Stimulated activated CD8-positive, alpha-beta memory T cell treated with anti-CD3 and anti-CD28 coated beads, Interleukin-7, amount 100 ng/mL, for 1 hour (primary cell): ENCODE measurements at places on chromosomes 4 and X.

- DNase-seq: no peak
Measured at GRCh38 chrX:107978707-107979307, 3.4 kb downstream of the TEX13B start.

- no peak for DNase-seq
Measured at GRCh38 chr4:168522356-168522755, 25.5 kb downstream of the PALLD start.

DNA sequence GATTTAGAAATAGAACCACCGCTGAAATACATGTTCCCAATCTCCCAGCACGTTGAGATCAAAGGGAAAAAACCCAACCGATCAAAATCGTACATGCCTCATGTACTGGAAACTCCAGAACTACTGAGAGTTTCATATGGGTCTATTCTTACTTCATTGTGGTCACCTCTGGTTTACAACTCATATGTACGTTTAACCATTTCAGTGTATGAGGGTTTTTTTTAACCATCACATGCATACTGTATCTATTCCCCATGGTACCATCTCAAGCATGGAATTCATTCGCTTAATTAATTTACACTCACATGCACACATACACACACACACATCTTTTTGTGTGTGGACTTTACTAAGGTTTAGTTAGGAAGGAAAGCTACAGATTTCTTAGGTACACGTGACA lies 46.0 kb upstream of the CLNK start:
- DNase-seq: no peak

DNA sequence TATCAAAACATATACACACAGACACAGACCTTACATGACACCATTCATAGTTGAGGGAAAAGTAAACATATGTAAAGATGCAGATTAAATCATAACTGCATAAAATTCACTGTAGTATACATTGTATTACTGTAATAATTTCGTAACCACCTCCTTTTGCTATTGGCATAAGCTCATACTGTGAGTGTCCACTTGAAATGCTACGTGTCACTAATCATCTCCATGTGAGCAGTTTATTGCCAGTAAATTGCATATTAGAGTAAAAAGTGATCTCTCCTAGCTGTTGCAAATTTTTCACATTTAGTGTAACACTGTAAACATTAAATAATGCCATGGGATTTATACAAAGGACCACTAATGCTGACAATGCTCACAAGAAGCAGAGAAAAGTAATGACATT lies 256.7 kb upstream of the GNPDA2 start:
- DNase-seq: no peak

GRCh38 chrX:48573690-48574269 lies 504 bp upstream of the RBM3 start:
- no peak for DNase-seq

GRCh38 chrX:22015139-22015750 lies 16.9 kb upstream of the PHEX start:
- no peak for DNase-seq

DNA sequence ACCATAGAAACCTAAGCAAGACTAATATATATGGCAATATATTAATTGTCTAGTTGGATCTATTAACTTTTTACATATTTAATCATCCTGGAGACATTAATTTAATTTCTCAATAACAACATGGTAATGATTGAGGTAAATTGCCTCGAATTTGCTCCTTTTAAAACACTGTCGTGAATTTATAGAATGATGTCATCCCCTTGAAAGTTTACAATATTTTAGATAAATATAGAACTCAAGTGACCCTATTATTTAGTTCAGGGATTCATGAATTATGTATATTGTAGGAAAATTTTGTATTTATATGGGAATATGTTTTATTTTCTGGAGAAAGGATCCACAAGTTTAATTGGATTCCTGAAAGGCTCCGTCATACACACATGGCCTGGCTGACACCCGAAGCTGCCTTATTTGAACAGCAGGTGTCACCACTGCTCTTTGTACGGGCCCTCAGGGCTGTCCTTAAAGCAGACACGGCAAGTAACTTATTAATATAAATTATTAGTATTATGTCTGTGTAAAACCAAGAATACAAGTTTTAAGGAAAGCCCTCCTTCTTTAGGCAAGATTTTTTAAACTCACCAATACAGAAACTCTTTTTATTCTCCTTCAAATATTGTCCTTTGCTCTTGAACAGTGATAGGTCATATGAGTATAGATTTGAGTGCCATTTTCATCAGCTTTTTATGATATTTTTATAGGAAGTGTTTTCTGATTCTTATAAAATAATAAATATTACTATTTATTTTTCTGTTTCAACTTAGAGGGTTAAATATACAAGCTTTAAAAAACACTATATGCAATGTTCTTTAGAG lies 1.9 kb upstream of the PLRG1 start:
- peak; percentile 32 for DNase-seq

GRCh38 chr4:15963001-15963451 lies at the start of gene FGFBP2:
Gene FGFBP2 (minus strand): TSS chr4:15963175. CDS start chr4:15963129, 46 bp downstream.
- DNase-seq: peak; percentile 31

DNA sequence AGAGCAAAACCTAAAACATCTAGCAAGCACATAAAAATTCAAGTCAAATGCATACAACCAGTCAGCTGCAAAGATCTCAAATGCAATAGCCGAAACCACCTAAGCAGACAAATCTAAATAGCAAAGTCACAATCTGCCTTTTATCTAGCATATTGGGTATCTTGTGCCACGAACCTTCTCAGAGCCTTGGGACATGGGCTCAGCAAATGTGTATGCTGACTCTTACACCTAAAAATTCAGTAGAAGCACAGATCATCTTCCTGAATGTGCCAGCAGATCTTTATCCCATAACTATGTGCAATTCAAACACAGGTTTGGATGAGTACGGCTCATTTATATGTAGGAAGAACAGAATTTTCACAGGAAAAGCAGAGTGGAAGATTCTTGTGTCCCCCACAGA lies 492.1 kb downstream of the INPP4B start:
- no peak for DNase-seq

- no peak for DNase-seq
Measured at GRCh38 chrX:53330331-53330730, 48.9 kb upstream of the IQSEC2 start.

- DNase-seq: no peak
Measured at GRCh38 chrX:41733939-41734338, 10.0 kb downstream of the GPR82 start.

- DNase-seq: no peak
Measured at GRCh38 chrX:109360301-109360700, 121.6 kb downstream of the GUCY2F start.

GRCh38 chrX:88991583-88992132 lies 244.6 kb downstream of the CPXCR1 start:
- DNase-seq: no peak

- no peak for DNase-seq
Measured at GRCh38 chr4:72383439-72383838, 185.6 kb downstream of the ADAMTS3 start.

DNA sequence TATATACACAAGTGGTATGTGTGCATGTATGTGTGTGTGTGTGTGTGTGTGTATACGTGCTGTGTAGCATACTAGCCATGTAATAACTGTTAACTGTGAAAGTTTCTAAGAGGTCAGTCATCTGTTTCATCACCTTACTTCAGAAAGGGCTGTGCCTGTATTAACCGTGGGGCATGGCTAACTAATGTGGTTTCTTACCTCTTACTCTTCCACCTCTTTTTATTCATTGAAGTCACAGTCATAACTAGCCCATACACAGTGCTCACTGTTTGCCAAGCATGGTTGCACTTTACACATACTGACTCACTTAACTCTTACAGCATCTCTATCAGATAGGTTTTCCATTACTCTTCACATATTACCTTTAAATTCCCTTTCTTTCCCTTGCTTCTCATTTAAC lies 23.7 kb upstream of the LRAT start:
- no peak for DNase-seq

- DNase-seq: no peak
Measured at GRCh38 chr4:163603257-163603656, 108.8 kb downstream of the TMA16 start.

GRCh38 chrX:39855748-39856129 lies 242.0 kb downstream of the BCOR start:
- DNase-seq: peak; percentile 42

DNA sequence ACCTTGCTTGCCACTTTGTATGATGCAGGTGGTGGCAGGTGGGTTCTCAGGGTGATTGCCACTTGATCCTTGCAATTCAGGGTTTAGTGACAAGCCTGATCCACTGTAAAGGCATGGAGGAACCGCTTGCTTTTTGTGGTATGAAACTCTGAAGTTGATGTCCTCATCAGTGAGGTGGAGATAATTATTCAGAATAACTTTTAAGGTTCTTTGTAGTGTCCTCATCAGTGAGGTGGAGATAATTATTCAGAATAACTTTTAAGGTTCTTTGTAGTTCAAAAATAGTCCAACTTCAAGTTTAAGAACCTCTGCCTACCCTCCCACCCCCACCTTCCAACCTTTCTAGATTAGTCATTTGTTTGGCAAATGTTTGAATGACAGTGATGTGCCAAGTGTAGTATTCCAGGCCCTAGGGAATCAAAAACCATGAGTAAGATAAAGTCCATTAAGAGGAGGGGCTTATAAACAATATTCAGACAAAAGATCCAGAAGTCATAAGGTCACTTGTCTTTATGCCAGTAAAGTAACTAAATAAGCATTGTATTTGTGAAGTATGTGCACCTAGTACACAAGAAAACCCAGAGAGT lies 51.2 kb downstream of the DCUN1D4 start:
- no peak for DNase-seq

DNA sequence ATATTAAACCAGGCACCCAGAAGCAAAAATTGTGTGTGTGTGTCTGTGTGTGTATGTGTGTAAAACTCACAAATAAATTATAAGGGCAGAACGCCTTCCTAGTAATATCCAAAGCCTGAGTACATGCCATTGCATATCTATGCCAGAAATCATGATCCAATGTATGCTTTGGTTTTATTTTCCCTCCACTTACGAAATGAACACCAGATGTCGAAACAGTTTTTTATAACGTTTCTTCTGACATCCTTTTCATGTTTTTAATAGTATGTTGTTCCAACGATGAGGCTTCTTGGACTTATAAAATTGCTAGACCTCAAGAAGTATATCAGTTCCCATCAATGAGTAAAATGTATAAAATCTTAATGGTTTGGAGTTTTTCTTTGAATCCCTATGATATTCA lies 55.4 kb downstream of the KCNIP4 start:
- DNase-seq: no peak

DNA sequence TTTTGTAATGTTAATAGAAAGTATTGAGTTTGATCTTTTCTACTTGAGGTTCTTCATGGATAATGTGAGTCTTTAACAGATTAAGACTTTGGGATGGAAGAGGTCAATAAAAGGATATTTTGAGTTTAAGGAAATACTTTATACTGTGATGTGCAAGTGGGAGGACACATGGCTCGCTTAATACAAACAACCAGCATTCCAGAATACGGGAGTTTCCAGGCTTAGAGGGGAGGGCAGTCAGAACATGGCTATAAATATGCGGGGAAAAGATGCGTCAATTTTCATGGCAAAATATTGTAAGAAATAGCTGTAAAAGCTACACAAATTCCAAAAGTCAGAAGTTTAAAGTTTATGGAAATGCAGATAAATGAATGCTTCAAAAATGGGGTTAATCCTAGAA lies 192.3 kb downstream of the AASDH start:
- no peak for DNase-seq

DNA sequence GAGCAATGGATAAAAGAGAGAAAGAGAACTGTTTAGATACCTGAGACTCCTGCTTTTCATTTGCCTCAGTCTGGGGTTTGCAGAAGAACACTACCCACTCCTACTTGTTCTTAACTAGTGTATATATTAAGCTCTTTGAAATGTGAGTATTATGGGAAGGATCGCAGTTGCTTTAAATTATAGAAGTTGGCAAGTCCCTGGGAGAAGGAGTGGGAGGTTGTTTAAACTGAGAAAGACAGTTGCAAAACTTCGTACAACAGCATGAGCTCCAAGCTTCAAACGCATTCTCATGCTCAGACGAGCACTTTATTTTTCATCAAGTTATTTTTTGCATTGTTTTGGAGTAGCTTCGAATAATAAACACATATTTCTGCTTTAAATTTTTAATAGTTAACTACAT lies 88.1 kb upstream of the C1QTNF7 start:
- DNase-seq: no peak

DNA sequence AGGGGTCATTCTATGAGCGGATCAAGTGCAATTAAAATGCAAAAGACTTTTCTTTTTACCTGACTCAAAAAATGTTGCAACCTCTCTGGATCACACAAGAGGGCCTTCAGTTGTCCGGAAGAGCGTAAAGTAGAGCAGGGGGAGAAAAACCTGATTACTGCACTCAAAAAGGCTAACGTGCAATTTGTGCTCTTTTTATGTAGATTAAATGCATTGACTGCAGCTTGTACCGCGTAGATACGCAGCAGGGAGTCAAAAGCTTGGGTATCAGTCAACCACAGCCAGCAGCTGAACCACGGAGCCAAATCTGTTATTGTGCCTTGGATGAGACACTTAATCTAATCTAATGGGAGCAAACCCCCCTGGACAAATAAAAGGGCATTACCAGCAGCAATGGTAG lies 107.3 kb upstream of the RAI2 start:
- DNase-seq: no peak

GRCh38 chrX:7072856-7073255 lies 74.7 kb upstream of the STS start:
- no peak for DNase-seq

DNA sequence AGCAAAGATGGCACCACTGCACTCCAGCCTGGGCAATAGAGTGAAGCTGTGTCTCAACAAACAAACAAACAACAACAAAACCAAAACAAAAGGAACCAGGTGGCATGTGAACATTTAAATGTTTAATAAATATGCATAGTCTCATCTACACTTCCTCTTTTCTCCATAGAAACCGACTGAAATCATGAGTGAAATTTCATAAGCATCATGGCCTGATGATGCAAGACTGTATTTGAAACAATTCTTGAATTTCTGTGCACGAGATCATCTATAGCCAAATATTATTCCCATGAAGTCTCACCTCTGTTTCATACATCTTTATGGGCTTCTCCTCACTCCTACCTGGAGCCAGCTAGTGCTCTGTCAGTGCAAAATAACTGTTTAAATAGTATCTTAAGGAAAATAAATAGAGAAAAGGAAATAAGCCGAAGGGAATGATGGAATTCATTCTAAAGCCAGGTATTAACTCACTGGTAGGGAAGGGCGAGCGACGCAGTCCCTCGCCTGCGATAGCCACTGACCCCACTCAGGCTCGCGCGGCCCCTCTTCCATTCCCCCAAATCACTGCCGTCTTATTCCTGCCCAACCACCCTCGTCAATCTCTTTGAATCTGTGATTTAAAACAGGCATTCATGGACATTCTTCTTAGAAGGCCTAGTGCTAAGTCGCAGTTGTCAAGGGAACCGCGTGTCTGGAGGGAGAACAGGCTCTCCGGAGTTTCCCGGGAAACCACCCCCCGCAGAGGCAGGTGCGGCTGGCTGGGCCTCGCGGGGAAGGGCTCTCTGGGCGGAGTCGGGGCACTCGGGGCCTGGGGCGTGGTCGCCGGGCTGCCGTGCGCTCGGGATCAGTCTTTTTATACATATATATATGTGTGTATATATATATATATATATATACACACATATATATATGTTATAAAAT lies 52.4 kb upstream of the TRIM2 start:
- DNase-seq: no peak
